CD8-positive, alpha-beta T cell (primary cell): ENCODE measurements at places on chromosomes 13 and 19.
A peak's percentile ranks its signal among the peaks of the same experiment; 100 is the strongest.

DNA sequence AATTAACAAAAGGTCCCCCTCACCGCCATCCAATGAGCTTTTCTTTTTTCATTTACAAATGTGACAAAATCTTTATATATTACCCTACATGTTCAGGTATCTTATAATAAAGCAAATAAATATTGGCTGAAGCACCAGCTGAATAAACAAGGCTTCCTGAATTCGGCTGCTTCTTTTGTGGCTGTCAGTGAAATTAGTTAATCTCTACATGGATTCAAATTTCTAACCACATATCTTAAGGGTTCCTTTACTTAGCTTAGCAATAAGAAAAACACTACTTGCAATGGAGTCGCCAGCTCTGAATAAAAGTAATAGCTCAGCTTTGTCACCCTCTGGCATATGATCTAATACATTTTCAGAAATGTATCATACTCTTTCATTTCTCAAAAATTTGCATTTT is 104.3 kb downstream of the CCNA1 start:
- no peak for DNase-seq

DNA sequence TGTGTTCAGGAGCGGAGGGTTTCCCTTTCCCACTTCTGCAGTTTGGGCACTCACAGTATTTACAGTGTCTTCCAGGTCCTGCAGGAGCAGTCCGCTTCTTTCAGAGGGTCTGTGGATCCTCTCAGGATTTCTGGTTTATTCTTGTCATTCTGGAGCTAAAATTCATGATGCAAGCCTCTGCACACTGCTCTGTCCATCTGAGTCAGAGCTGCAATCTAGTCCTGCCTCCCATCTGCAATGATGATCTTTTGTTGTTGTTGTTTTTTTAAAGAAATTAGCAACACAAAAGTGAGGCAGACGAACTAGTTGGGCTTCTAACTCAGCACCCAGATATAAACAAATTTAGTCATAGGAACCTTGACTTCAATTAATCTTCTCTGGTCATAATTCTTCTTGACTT is 86.5 kb downstream of the DLEU7 start:
- DNase-seq: no peak

DNA sequence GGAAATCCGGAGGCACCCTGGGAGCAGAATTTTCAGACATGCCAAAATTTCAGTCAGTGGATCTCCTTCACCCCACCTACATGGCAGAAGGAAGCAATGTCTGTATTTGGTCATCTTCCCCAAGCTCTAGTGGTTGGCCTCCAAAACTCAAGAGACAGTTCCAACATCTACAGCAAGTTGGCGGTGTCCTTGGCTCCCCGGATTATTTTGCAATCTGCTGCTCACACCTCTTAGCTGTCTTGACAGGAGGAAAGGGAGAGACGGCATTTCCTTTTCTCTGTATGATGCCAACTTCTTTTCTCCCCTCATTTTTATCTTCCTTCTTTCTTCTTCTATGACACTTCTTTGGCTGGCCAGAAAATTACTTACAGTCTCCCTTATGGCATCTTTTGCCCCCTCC is 159.9 kb downstream of the SUCLA2 start:
- no peak for DNase-seq

DNA sequence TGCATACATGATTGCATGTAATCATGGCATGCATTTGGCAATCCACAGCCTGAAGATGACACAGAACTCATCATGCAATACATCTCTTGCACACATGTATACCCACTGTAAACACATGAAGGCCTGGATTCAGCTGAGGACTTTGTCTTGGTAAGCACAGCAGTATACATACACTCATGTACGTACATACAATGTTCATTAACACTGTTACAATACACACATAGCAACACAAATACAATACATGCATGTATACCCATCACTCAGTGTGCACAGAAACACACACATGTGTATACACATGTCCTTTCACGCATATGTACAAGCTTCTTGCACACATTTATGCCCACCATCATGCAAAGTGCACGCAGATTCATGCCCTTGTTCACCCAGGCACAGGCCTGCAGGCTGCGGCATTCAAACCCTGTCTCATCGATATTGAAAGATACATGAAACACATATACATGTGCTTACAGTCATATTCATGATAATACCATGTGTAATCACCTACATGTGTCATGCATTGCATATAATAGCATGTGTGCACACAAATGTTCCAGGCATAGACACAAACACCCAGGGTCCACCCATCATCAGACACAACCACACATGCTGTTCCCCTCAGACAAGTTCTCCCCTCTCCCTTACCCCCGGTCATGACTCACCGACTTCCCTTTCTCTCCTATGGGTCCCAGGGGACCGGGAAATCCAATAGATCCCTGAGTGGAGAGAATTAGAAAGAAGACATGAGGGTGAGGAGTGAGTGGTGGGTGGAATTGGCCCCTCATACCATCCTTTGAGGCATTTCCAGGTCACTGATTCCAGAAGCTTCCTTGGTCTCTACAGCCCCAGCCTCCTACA is 28.7 kb downstream of the COL5A3 start:
- DNase-seq: no peak

- no peak for DNase-seq
Observed at GRCh38 chr19:35949131-35949530, 13.0 kb downstream of the LRFN3 start.

- DNase-seq: peak; percentile 18
Observed at GRCh38 chr19:1690699-1691307, 38.4 kb upstream of the TCF3 start.

- peak; percentile 44 for DNase-seq
Observed at GRCh38 chr19:42352301-42353259, 27.1 kb downstream of the MEGF8 start.

DNA sequence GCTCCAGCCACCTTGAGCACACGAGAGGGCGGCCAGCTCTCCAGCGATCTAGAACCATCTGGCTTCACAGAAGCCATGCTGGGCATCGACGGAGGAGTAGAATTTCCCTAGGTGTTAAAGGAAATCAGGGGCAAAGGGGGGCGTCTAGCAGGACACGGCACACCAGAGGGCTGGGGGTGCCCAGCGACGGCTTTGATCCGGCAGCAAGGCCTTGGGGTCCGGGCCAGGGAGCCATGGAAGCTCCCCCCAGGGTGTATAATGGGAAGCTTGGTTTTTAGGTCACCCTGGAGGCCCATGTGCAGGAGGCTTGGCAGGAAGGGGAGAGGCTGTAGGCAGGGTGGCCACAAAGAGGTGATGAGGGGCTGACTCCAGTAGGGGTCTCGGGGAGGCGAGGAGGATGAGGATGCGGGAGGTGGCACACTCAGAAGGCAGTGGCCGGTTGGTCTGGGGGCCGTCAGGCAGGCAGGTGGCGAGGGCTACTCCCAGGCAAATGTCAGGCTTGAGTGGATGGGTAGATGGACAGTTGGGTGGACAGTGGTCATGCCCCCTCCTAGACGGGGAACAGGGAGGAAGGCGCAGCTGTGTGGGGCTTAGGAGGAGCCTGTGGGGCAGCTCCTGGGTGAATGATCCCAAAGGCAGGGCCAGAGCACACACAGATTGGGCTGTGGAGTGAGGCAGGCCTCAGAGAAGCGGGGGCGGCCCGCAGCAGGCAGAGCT is 5.6 kb downstream of the KMT5C start:
- no peak for DNase-seq

GRCh38 chr19:6527893-6528543 is 2.8 kb upstream of the TNFSF9 start:
- DNase-seq: no peak

DNA sequence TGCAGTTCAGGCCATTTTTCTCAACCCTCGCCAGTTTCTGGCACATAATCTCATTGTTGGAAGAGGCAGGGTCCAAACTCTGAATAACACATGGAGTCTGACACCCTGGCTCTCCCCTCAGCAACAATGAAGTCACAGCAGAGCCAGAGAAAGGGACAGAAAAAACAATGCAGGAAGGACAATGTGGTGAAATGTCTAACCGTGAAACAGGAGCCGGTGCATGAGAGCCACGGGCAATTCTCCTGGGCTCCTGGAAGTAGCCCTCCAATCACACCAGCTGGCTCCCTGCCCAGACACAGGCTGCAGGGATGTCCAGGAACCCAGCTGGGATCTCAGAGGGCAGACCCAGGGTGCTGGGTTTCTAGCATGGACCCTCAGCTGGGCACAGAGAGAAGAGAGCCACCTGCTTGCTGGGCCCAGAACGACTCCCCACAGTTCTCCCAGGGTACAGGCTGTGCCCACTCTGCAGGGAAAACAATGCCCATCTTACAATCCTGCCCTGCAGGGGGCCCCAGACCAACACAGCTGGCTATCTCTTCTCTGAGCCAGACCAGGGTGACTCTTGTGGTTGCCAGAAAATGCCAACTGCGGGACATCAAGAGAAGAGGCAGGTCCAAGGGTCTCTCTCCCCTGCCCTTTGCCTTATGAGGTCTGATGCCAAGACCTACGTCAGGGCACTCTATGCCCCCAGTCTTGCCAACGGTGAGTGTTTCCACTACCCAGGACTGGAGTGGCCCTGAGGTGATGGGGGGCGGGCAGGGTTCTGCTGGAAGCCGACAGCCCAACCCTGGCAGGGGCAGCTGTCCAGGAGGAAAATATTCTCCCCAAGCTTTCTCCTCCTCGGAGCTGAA is 64.5 kb downstream of the CEBPG start:
- DNase-seq: no peak

- DNase-seq: no peak
Observed at GRCh38 chr19:55149078-55150003, at the start of gene TNNT1. Gene TNNT1 (minus strand): TSS chr19:55149206. CDS start chr19:55147157, 2,049 bp downstream.
